ACHN (cell line): ENCODE measurements at places on chromosomes 5 and 9.

- DNase-seq: no peak
Observed at GRCh38 chr9:78559449-78559885, 262.5 kb downstream of the PSAT1 start.

GRCh38 chr5:149576021-149576420 is 5.3 kb upstream of the ARHGEF37 start:
- DNase-seq: no peak

DNA sequence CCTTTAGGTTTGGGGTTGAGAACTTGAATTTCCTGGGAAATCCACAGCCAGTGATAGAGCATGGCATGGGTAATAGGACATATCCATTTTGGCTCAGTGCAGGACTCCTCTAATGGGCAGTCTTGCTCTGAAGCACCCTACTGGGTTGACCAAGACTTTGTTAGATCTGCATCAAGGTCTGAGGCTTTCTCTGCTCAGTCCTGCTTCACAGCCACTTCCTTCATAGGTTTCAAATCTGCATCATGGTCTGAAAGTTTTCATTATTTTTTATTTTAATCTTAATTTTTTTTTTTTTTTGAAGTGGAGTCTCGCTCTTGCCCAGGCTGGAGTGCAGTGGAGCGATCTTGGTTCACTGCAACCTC is 36.5 kb downstream of the KIF2A start:
- DNase-seq: no peak

DNA sequence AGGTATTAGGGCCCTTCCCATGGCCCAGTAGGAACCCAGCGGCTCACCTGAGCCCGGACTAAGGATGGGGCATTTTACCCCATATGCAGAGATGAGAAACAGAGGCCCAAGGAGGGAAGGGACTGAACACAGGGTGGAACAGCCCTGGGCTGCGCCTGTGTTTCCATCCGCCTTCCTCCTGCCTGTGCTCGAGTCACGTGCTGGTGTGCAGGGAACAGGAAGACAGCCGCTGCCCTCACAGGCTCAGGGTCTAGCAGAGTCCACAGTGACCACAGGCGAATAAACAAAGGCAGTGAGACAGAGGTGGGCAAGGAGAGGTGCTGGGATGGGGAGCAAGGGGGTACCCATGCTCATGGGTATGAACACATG is 129.4 kb downstream of the C9orf50 start:
- DNase-seq: no peak

DNA sequence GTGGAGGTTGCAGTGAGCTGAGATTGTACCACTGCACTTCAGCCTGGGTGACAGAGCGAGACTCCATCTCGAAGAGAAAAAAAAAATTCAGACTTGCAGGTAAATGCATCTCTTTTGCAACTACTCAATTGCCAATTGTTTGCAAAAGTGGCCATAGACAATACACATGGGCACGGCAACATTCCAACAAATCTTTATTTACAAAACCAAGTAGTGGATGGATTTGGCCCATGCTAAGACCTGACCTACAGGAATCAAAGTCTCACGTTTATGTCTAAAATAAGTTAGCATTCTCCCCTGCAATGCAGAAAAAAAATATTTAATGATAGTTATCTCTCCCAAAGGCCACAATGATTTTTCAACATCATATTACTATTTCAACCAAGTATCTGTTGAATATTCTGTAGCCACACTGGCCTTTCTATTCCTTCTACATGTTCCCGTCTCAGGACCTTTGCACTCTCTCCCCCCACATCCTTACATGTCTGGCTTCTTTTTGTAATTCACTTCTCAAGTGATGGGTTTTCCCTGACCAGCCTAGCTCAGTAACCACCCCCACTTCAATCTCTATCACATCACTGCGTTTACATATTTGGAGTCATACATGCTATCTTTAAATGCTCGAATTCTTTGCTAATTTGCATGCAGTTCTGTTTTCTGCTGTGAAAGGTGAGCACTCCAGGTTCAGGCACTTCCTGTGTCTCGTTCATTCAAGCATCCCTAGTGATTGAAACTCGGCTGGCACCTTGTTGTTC is 54.2 kb downstream of the FNBP1 start:
- no peak for DNase-seq

GRCh38 chr9:129231022-129231739 is 53.1 kb upstream of the IER5L start:
- no peak for DNase-seq

- no peak for DNase-seq
Observed at GRCh38 chr5:54463713-54464112, 8.2 kb downstream of the HSPB3 start.

- no peak for DNase-seq
Observed at GRCh38 chr9:132539096-132539495, 43.3 kb upstream of the BARHL1 start.

DNA sequence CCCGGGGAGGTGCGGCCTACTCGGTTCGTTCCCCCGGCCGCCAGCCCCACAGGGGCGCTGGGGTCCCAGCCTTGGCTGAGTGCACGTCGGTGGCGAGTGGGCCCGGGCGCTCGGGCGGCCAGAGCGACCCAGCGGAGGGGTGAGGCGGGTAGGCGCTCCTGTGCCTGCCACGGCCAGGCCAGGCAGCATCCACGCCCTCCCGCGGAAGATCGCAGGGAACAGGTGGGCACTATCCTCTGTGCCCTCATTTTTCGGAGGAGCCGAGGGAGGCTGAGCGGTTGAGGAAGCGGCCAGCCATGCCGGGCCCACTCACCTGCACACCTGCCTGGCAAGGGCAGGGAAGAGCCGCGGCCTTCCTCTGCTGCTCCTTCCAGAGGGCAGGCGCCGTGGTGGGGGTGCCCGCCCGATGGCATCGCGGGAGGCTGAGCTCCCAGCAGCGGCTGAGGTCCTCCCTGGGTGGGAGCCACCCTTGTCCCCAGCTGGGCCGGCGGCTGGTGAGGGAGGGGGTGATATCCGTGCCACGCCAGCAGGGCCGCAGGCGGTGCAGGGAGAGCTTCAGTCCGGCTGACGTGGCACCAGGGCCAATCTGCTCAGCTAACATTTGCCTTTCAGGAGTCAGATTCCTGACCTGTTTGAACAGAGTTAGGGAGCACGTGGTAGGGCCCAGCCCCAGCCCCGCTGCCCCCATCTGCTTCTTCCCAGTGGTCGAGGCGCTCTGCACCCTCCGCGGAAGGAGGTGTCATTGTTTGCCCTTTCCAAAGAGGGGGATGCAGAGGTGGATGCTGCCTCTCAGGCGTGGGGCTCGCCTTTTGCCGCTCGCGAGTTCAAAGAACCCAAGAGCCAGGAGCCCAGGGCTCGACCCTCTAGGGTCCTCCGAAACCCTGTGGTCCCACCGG is 1.6 kb upstream of the SEC16A start:
- peak; percentile 40 for DNase-seq

DNA sequence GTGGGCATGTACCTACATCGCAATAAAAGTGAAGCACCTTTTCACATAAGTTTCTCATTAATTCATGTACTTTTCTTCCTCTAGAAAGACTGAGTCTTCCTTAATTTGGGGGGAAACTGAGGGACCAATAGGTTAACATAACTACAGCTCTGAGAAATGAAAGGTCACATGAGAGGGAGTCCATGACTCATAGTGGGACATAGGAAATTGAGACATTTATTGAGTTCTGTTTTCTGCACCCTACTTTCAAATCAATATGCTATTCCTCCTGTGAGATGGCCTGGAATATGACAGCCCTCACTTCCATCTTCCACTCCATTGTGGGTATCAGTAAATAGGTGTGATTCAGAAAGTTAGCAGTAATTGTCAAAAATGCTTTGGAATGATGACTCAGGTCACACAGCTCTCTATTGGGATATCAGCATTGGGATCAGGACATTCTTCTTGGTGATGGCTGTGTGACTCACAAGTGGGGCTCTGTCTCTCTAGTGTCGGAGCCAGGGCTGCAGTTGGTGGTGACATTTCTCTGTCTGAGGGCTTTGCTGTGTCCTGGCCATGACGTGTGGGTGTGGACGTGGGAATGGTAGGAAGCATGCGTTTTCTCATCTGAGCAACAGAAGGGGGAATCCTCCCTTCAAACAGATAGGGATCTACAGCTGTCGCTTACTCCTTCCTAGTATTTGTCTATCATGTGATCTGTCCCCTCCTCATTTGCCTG is 125.0 kb downstream of the TRIO start:
- DNase-seq: peak; percentile 61

- DNase-seq: no peak
Observed at GRCh38 chr5:89756955-89757354, 652.6 kb downstream of the CETN3 start.

DNA sequence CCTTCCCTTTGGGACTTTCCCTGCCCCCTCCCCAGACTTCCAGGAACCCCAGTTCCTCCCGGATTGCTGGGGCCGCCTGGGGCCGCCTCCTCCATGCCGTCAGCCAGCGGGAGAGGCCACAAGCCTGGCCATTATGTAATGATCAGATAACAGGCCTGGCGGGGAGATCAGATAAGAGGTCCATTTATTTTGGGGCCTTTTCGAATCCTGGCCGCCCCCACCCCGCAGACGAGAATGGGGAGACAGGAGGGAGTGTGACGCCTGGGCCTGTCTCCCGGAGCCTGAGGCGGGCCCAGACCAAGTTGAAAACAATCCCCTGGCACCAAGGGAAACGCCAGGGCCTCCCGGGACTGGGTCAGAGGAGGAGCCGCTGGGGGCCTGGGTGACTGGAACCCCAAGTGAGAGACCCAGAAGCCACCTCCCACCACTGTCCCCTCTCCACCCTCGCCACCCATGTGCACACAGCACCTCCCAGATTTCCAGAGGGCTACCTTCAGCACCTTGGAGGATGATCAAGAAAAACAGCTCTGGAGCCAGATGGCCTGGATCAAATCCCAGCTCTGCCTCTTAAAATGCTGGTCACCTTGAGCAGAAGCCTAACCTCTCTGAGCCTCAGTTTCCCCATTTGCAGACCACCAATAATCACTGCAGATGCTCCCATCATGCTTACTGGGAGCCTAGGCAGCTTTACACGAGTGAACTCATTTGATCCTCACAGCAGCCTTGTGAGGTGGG is 7.8 kb downstream of the ENG start:
- no peak for DNase-seq

GRCh38 chr9:125126019-125126746 is 17.1 kb downstream of the SCAI start:
- DNase-seq: peak; percentile 86

DNA sequence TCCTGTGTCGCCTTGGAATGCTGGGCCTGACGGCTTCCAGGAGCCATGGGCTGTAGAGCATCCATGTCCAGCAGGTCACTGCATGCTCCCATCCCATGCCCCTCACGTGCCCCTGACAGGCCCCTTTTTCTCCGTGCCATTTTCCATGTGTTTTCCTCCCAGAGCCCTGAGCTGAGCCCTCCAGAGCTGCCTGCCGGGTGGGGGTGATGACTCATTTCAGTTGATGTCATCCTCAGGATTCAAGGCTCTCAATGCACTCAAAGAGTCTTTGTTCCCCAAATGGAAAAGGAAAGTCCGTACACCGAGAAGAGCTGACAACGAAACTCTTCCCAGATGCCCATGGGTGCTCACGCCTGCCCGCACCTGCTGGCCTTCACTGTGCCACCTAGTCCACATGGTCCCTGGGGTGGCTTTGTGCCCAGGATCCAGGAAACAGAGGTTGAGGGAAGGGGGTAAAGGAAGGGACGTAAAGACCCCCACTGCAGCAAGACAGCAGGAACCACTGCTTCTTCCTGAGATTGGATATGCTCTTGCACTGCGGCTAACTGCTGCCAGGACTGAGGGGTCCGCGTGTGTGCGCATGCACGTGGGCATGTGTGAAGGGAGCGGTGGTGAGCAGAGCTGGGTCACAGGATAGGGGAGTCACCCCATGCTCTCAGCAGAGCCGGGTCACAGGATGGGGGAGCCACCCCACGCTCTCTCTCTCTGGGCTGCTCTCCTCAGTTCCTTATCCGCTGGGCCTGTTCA is 27.6 kb downstream of the COL15A1 start:
- DNase-seq: peak; percentile 19

DNA sequence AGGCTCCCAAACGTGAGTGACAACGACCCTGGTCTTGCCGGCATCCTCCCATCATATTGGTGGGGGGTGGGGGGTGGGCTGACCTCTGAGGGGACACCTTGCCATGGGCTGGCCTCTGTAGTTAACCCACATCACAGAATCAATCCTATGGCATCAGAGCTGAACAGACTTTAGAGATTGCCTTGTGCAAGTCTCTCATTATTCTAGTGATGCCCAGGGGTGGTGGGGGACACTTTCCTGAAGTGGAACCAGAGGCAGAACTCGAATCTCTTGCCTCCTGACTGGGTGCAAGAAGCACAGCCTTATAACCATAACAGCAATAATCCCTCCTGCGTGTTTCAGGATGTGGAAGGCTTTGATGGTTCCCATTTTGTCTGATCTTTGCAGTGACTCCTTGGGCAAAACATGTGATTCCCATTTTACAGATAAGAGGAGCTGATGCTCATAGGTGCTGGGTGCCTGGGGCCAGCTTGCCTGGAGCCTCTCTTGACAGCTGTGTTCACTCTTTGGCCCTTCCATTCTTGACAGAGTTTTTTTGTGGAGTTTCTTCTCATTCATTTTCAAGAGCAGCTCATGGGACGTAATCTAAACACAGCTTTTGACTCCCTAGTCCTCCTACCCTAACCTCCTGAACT is 18.6 kb upstream of the PITX1 start:
- DNase-seq: no peak

DNA sequence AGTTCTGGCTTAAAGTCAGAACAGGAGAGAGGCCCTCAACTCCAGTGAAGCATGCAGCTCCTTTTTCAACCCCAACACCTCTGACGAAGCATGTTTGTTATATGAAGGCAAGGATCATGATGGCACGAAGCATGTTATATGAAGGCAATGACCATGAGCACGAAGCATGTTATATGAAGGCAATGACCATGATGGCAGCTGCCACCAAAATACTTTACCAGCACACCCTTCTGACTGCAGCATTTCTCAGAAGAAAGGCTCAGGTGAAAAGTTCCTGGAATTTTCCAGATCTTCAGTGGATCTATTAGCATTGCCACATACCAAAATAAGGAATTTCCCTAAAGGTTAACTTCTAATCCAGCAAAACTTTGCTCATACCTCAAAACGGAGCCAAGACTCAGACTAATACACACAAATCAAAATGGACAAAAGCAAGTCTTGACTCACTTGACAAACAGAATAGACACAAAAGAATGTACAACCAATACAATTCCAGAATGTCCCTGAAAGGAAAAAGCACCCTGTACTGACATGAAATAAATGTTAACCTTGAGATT is 217.4 kb downstream of the FANCC start:
- DNase-seq: no peak

GRCh38 chr5:155008669-155009068 is 4.9 kb upstream of the KIF4B start:
- DNase-seq: no peak

DNA sequence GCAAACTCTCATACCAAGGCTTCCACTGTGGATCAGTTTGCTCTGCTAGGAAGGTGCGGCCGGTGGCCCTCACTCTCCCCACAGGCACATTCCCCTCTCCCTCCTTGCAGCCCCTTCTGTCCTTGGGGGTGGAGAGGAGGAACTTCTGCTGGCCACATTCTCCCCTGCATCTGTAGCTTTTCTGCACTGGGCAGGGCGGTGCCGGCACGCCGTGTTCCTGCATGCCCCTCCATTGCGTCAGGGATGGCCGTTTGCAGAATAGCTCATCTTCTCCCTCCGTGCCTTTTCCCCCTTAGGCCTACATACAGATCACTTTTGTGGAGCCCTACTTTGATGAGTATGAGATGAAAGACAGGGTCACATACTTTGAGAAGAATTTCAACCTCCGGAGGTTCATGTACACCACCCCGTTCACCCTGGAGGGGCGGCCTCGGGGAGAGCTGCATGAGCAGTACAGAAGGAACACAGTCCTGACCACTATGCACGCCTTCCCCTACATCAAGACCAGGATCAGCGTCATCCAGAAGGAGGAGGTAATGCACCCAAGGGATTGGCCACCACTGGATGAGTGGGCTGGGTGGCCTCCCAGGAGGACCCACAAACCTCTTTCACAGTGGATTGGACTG is 231.5 kb downstream of the DOCK8 start:
- DNase-seq: no peak

GRCh38 chr9:114347675-114348074 is 18.0 kb downstream of the ORM2 start:
- no peak for DNase-seq
